Calu3 (cell line): ENCODE measurements at places on chromosomes 11 and 22. TPM values are rescaled to one million over a fixed set of nuclear protein-coding genes. Genes with fewer than 3 reads are reported as not detected.

- DNase-seq = no peak
These were observed 30.4 kb upstream of the TYR start for GRCh38 chr11:89147229-89147628.

Gene GAS2
- 3.8 and 3.9 TPM in 2 replicates for total RNA-seq

DNA sequence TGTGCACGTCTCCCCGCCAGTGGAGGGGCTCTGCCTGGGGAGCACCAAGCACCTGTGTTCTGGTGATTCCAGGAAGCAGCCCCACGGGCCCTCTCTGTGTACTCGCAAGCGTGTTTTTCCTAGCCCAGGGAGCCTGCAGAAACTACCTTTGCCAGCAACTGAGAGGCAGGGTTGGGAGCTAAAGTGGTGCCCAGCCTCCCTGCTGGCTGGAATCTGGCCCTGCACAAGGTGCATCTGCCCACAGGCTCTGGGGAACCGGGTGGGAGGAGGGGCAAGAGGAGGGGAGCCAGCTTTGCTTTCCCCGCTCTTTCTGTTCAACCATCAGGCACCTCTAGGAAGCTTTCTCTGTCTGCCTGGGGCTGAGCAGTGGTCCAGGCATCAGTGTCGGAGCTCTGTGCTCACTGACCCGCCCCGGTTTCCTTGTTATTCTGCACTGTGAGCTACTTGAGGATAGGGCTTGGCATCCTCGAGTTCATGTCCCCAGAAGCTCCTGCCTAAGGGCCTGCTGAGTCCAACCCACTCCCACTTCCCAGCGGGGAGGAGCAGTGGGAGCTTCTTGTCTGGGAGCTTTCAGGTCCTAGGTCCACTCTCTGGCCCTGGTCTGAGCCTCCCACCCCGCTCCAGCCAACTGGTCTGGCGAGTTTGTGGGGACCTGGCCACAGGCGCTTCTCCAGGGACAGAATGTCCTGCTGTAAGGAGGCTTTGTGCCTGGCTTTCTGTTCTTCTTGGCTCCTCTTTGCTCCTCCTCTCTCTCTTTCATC, 14.9 kb downstream of the DAGLA start:
- DNase-seq = peak; percentile 51

GRCh38 chr22:36435516-36436415, 45.7 kb downstream of the TXN2 start:
- DNase-seq = peak; percentile 63

Gene A4GALT
- 8.6 and 10.5 TPM in 2 replicates for total RNA-seq

GRCh38 chr11:2708757-2709281, 9.0 kb upstream of the KCNQ1OT1 start:
- no peak for DNase-seq

Gene OR56A1
- not detected in 2 replicates for total RNA-seq

DNA sequence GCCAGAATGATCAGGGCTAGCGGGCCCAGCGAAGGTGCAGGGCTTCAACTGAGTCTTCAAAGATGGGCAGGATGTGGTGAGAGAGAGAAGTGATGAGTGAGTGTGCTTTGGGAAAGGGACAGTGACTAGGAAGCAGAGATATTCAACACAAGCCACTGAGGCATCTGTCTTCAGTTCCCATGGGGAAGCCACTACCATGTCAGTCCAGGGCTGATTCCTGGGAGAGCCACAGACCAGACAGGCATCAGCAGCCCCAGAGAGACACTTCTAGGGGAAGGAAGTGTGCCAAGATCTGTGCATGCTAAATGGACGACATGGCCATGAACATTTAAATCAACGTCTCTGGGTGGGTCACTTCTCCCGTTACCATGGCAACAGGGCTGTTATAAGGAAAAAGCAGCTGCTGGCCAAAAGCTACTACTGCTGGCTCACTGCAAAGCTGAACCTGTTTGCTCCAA, 28.5 kb downstream of the P4HA3 start:
- DNase-seq = no peak

- DNase-seq = no peak
These were observed 16.3 kb upstream of the C11orf87 start for GRCh38 chr11:109405671-109406070.

Gene AQP11
- 1.2 and 1.4 TPM in 2 replicates for total RNA-seq

GRCh38 chr11:23585416-23586104, 725.3 kb upstream of the CCDC179 start:
- no peak for DNase-seq

Gene PLEKHB1
- 106 and 127 TPM in 2 replicates for total RNA-seq

Gene IFT27
- total RNA-seq = 41.0 and 47.0 TPM in 2 replicates

GRCh38 chr11:96338910-96339705, 3.9 kb downstream of the MAML2 start:
- no peak for DNase-seq

Gene SCGB1C1
- total RNA-seq = not detected in 2 replicates

Gene FGF3
- total RNA-seq = not detected in 2 replicates

Gene JAM3
- total RNA-seq = 0.22 TPM in 1 of 2 replicates, not detected in the other

Gene DUSP8
- total RNA-seq = 12.1 and 14.0 TPM in 2 replicates

DNA sequence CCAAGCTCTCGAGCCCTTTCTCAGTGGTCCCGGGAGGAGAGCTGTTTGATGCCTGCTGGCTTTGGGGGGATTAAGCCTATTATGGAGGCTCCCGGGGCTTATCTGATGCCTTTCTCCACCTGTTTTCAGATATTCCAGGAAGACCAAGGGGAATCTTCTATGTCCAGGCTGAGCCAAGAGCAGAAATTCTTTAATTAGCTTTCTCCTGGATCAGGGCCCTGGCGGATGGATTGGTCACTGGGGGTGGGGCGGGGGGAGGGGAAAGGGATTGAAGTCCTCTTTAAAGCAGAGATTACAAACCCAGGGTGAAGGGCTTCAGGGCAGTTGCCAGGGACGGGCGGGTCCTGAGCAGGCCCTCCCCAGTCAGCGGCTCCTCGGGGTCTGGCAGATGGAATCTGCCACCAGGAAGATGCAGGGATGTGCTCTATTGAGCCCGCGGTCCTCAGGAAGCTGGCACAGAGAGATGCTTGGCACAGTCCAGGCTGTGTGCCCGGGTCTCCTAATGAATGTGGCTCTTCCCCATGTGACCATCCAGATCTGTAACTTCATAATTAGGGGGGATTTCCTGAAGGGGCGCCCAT, 33.6 kb downstream of the MACROD1 start:
- DNase-seq = no peak

DNA sequence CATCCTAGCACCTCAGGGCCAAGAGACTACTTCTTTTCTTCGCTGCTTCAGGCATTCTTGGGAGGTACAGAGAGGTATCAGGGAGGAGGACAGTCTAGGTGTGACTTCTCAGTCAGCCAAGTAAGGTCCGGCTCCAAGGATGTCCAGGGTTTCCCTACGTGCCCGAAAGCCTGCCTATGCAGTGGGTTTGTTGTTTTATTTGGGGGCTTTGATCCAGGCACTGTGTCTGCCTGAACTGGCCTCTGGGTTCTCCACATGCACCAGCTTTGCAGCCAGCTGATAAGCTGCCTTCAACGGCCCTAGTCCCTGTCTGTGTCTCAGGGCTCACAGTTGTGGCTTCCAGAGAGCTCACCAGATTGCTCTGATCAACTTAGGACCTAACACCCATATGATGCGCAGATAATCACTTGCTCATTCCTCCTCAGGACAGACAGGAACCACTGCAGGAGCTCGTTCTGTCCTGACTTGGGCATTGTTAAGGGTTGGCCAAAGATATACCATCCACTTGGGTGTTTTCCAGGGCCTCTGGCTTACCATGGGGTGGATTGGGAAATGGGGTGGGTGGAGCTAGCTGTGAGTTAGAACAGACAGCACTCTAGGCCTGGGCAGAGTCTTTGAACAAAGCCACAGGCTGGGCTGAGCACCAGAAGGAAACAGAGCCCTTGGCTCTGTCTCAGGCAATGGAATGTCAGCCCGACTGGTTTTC, 45.5 kb upstream of the CRYBB3 start:
- peak; percentile 84 for DNase-seq

Gene MRGPRX3
- total RNA-seq = not detected in 2 replicates

Gene LRP4
- 0.80 and 1.3 TPM in 2 replicates for total RNA-seq

Gene MMP12
- not detected in 2 replicates for total RNA-seq
